ENCODE measurements at places on chromosomes 1 and 21. TPM values are rescaled to one million over a fixed set of nuclear protein-coding genes. Genes with fewer than 3 reads are reported as not detected.

The FCMR gene
- total RNA-seq = 75.6 TPM

The SLC1A7 gene
- not detected for total RNA-seq

The NBPF4 gene
- 0.11 TPM for total RNA-seq

The HDGF gene
- total RNA-seq = 297 TPM

The HMCN1 gene
- 0.02 TPM for total RNA-seq

The CA6 gene
- total RNA-seq = 1.4 TPM

The SFT2D2 gene
- total RNA-seq = 45.1 TPM

The C1orf159 gene
- total RNA-seq = 18.7 TPM

The S100A7 gene
- not detected for total RNA-seq

The ZBED6 gene
- 13.5 TPM for total RNA-seq

DNA sequence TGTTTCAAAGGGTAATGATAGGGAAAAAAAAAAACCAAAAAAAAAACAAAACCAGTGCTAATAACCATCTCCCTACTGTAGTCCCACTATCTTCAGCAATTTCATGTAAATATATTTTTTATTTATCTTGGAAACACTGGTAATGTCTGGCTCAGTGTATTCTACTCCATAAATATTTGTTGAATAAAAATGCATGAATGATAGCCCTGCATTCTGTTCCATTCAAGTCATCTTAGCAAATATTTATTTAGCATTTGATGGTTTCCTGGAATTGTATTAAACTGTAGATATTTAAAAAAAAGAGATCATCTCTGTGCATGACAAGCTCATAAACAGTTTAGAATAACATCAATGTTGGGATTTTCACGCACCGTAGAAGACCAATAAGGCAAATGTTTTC is 24.2 kb downstream of the IL23R start:
- H3K36me3 ChIP-seq = no peaks in the 10 kb centered on the region
- peaks cover 14% of the 10 kb centered on the region for H3K4me1 ChIP-seq
- no peak overlapping the region for H3K27ac ChIP-seq
- DNase-seq = no peak
- H3K4me3 ChIP-seq = no peak overlapping the region

GRCh38 chr1:109192433-109192832 is 21.3 kb upstream of the SARS1 start:
- H3K4me1 ChIP-seq = no peaks in the 10 kb centered on the region
- H3K27me3 ChIP-seq = no peaks in the 10 kb centered on the region
- DNase-seq = no peak
- no peak overlapping the region for H3K27ac ChIP-seq
- no peaks in the 10 kb centered on the region for H3K36me3 ChIP-seq

GRCh38 chr1:209250861-209251636 is 332.5 kb upstream of the CAMK1G start:
- DNase-seq = no peak
- H3K4me3 ChIP-seq = no peak overlapping the region
- no peaks in the 10 kb centered on the region for H3K36me3 ChIP-seq
- H3K4me1 ChIP-seq = no peaks in the 10 kb centered on the region
- H3K27me3 ChIP-seq = no peaks in the 10 kb centered on the region

- no peak overlapping the region for H3K27ac ChIP-seq
- DNase-seq = no peak
- H3K27me3 ChIP-seq = no peaks in the 10 kb centered on the region
- H3K4me3 ChIP-seq = no peak overlapping the region
Observed at GRCh38 chr1:186139115-186139514, 235.9 kb downstream of the TPR start.

- peaks cover 15% of the 10 kb centered on the region for H3K4me1 ChIP-seq
- no peak for DNase-seq
- H3K27ac ChIP-seq = no peak overlapping the region
- H3K4me3 ChIP-seq = no peak overlapping the region
- H3K36me3 ChIP-seq = no peaks in the 10 kb centered on the region
Observed at GRCh38 chr1:89735479-89735878, 85.4 kb upstream of the LRRC8D start.

GRCh38 chr1:52662645-52663313 is 29.8 kb downstream of the SHISAL2A start:
- DNase-seq = no peak
- peaks cover 9% of the 10 kb centered on the region for H3K36me3 ChIP-seq
- no peak overlapping the region for H3K4me3 ChIP-seq
- no peaks in the 10 kb centered on the region for H3K4me1 ChIP-seq
- H3K27ac ChIP-seq = no peak overlapping the region
- H3K27me3 ChIP-seq = no peaks in the 10 kb centered on the region

DNA sequence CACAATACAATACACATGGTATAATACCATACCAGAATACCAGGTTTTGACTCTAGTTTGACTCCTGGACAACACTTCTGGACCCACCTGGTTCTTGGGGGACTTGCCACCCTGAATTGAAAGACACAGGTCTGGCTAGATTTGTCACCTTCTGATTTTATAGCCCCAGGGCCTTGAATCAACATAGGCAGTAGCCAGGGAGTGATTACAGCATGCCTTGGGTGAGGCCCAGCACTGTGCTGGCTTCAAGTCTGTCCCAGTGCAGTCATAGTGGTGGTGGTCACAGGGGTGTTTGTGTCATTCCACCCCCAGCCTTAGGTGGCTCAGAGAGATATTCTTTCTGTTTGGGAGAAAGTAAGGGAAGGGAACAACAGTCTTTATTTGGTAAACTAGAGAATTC is 23.3 kb upstream of the SNX7 start:
- H3K36me3 ChIP-seq = no peaks in the 10 kb centered on the region
- H3K4me3 ChIP-seq = no peak overlapping the region
- H3K27ac ChIP-seq = no peak overlapping the region
- no peaks in the 10 kb centered on the region for H3K27me3 ChIP-seq
- DNase-seq = no peak

GRCh38 chr1:84089867-84090266 is 54.2 kb upstream of the PRKACB start:
- no peak overlapping the region for H3K27ac ChIP-seq
- no peaks in the 10 kb centered on the region for H3K27me3 ChIP-seq
- peak overlapping the region; percentile 58 for H3K4me3 ChIP-seq
- no peaks in the 10 kb centered on the region for H3K36me3 ChIP-seq

DNA sequence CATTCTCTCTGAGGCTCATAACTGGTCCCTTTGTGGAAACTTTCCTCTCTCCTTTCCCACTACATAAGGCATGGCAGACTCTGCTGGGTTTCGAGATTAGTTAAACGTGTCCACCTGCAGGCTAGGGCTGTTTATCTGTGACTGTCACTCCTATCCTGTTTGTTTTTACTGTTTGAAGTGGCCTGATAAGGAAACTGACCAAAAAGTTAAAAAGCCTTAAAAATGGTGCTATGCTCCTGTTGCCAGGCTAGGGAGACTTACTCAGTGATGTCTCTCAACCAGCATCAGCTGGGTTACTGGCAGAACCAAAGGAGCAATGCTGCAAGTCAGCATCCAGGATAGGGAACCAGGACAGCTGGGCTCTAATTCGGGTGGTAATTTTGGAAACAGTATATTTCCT is 3.9 kb downstream of the PIGV start:
- no peaks in the 10 kb centered on the region for H3K27me3 ChIP-seq
- no peak for DNase-seq
- H3K36me3 ChIP-seq = peaks cover 13% of the 10 kb centered on the region
- peak overlapping the region; percentile 20 for H3K27ac ChIP-seq
- no peak overlapping the region for H3K4me3 ChIP-seq
- peaks cover 41% of the 10 kb centered on the region for H3K4me1 ChIP-seq

- no peaks in the 10 kb centered on the region for H3K27me3 ChIP-seq
- H3K27ac ChIP-seq = no peak overlapping the region
- no peaks in the 10 kb centered on the region for H3K4me1 ChIP-seq
- no peaks in the 10 kb centered on the region for H3K36me3 ChIP-seq
- DNase-seq = no peak
Observed at GRCh38 chr1:4601941-4602340, 52.5 kb upstream of the AJAP1 start.

DNA sequence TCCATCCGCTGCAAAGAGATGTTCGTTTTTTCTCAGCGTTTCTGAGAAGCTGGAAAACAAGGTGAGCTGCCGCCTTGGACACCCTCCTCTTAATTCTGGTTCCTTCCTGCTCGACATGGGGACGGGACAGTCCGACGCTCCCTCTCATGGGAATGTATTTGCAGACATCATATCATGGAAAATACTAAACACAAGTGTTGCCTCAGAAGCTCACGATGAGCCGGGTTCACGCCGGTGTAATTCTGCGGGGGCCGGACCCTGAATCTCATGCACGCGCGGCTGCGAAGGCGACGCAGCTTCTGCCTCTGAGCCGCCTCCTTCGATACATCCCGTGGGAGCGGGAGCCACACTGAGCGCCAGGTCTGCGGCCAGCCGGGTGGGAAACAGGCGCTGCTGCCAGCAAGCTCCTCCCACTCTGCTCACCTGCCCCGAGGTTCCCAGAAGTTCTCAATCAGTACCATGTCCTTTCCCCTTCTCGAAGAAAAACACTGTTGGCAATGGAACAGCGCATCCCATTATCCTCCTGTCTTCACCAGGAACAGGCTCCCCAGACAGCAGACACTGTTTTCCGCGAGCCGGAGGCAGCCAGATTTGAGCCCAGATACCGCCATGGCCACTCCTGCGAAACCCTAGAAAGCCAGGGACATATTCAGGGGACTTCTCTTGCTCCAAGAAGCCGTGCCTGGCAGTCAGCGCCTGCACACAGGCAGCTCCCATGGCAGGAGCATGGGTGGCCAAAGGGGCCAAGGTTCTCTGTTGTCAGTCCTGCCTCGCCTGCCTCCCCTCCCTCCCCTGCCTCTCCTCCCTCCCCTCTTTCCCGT is 98.0 kb downstream of the WDR4 start:
- H3K4me3 ChIP-seq = no peak overlapping the region
- H3K4me1 ChIP-seq = peaks cover 43% of the 10 kb centered on the region
- no peak for DNase-seq
- no peaks in the 10 kb centered on the region for H3K36me3 ChIP-seq
- H3K27ac ChIP-seq = no peak overlapping the region
- H3K27me3 ChIP-seq = no peaks in the 10 kb centered on the region

DNA sequence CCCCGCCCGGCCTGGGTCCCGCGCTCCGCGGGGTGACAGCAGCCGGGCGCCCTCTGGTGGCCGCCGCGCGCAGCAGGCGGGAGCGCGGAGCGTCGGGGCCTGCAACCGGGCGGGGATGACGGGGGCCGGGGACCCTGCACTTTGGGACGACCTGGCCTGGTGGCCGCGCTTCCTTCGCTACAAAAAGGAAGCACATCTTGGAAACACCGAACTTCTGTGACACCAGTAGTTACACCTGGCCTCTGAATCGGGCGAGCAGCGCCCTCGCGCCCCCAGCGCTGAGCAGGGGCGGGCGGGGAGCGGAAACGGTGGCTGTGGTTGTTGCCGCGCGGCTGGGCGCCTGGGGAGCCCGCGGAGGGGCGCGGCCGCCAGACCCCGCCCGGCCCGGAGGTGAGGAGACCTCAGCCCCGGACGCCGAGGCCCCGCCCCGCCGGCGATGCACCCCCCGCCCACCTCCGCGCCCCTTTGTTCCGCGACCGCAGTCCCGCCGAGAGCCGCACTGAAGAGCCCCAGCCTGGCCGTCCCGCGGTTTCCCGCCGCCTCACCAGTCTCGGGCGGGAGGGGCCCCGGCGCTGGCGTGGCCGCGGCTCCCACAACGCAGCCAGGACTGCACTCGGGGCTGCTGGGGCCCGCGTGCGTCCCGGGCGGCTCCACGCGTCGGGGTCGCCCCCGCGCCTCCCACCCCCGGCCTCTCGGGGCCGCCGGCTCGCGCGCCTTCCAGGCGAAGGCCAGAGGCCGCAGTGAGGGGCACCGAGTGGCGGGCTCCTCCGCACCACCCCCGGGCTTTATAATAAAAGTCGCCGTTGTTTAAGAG is 59.3 kb downstream of the H3-3A start:
- DNase-seq = peak; percentile 70
- H3K4me1 ChIP-seq = peaks cover 25% of the 10 kb centered on the region
- peak overlapping the region; percentile 58 for H3K4me3 ChIP-seq
- no peaks in the 10 kb centered on the region for H3K36me3 ChIP-seq

- H3K4me1 ChIP-seq = peaks cover 43% of the 10 kb centered on the region
- peaks cover 41% of the 10 kb centered on the region for H3K36me3 ChIP-seq
- H3K27ac ChIP-seq = no peak overlapping the region
Observed at GRCh38 chr21:31666445-31667010, 7.0 kb downstream of the SOD1 start.

DNA sequence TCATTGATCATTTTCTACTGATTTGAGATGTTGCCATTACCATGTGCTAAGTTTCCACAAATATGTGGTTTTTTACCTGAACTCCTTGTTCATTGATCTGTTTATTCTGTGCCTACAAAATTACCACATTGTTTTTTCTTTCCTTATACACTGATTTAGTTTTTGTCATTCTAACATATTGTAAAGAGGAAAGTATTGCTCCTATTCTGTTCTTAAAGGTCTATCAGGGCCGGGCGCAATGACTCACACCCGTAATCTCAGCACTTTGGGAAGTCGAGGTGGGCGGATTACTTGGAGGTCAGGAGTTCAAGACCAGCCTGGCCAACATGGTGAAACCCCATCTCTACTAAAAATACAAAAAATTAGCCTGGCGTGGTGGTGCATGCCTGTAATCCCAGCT is 75.1 kb downstream of the CAMTA1 start:
- no peak overlapping the region for H3K4me3 ChIP-seq
- no peak overlapping the region for H3K27ac ChIP-seq
- DNase-seq = no peak
- no peaks in the 10 kb centered on the region for H3K36me3 ChIP-seq
- no peaks in the 10 kb centered on the region for H3K27me3 ChIP-seq

GRCh38 chr1:91736715-91737615 is 149.0 kb downstream of the TGFBR3 start:
- no peak overlapping the region for H3K27ac ChIP-seq
- no peaks in the 10 kb centered on the region for H3K27me3 ChIP-seq
- H3K36me3 ChIP-seq = peaks cover 4% of the 10 kb centered on the region

DNA sequence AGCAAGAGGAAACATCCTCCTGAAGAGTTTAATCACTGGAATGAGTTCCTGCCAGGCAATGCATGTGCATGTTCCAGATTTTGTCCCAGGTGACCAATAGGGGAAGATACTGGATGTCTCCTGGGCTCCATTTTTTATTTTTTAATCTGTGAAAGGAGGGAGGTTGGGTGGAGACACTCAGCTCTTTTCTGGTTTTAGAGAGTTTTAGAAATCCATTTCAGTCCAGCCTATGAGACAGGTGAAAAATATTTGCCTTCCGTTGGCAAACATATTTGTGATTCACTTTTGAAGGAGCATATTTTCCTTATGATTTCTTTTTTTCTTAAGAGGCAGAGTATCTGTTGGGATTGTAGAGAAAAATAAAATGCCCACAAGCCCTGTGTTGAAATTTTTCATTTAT is 70.7 kb downstream of the ABCA4 start:
- no peaks in the 10 kb centered on the region for H3K4me1 ChIP-seq
- no peaks in the 10 kb centered on the region for H3K36me3 ChIP-seq
- no peak overlapping the region for H3K4me3 ChIP-seq
- DNase-seq = no peak
- H3K27me3 ChIP-seq = no peaks in the 10 kb centered on the region
- no peak overlapping the region for H3K27ac ChIP-seq

GRCh38 chr1:89635825-89636815 is 3.2 kb downstream of the LRRC8C start:
- peaks cover 75% of the 10 kb centered on the region for H3K4me1 ChIP-seq
- no peak for DNase-seq
- H3K4me3 ChIP-seq = peak overlapping the region; percentile 35
- no peaks in the 10 kb centered on the region for H3K36me3 ChIP-seq
- H3K27ac ChIP-seq = no peak overlapping the region

DNA sequence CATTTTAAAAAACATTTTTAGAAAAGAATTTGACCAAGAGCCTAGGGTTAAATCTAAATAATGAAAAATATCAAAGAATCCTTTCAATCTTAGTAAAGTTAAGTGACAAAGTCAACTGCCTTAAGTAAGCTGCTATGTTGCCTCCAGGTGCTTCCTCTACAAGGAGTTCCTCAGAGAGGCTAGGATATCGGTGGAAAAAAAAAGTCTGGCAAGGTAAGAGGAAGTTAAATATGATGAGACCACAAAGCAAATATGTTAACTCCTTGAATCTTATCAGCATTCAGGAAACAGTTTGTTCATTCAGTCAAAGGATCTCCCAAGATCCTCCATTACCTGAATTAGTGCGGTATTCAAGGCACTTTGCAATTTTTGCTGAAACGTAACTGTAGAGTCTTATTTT is 563.5 kb downstream of the PTPRC start:
- H3K4me3 ChIP-seq = no peak overlapping the region
- no peaks in the 10 kb centered on the region for H3K4me1 ChIP-seq
- no peaks in the 10 kb centered on the region for H3K27me3 ChIP-seq
